A549 treated with dexamethasone at 1 μM for 4 hours (cell line): ENCODE measurements at places on chromosomes 2 and 18. TPM values are rescaled to one million over a fixed set of nuclear protein-coding genes. Genes with fewer than 3 reads are reported as not detected.

KIAA2012 gene
- not detected in 5 replicates for total RNA-seq

PUM2 gene
- total RNA-seq: 34.0 to 55.2 TPM (median 49.5 TPM) in 5 replicates

PLB1 gene
- 1.1 to 3.1 TPM (median 2.6 TPM) in 5 replicates for total RNA-seq

SNRNP27 gene
- 41.6 to 69.3 TPM (median 49.1 TPM) in 5 replicates for total RNA-seq

ALPI gene
- total RNA-seq: 0.02 to 0.05 TPM (median 0.04 TPM) in 3 of 5 replicates, not detected in the others

INHA gene
- 0.35 to 0.47 TPM (median 0.38 TPM) in 5 replicates for total RNA-seq

AAMP gene
- 117 to 194 TPM (median 124 TPM) in 5 replicates for total RNA-seq

ZNF396 gene
- 0.58 to 0.75 TPM (median 0.64 TPM) in 5 replicates for total RNA-seq

DES gene
- 0.38 to 0.47 TPM (median 0.45 TPM) in 5 replicates for total RNA-seq

CHST10 gene
- 14.2 to 16.3 TPM (median 14.5 TPM) in 5 replicates for total RNA-seq

EPG5 gene
- total RNA-seq: 3.3 to 4.9 TPM (median 4.1 TPM) in 5 replicates

CRYGC gene
- total RNA-seq: not detected in 5 replicates

ZFP36L2 gene
- total RNA-seq: 33.0 to 52.6 TPM (median 46.5 TPM) in 5 replicates

NFATC1 gene
- 4.7 to 7.3 TPM (median 6.8 TPM) in 5 replicates for total RNA-seq

NT5C1B gene
- total RNA-seq: not detected in 5 replicates

CCDC88A gene
- total RNA-seq: 18.4 to 28.2 TPM (median 23.7 TPM) in 5 replicates

SRD5A2 gene
- 0.02 to 0.05 TPM (median 0.02 TPM) in 5 replicates for total RNA-seq

ACMSD gene
- total RNA-seq: not detected in 5 replicates

UNC50 gene
- total RNA-seq: 42.4 to 45.7 TPM (median 43.2 TPM) in 5 replicates

NHEJ1 gene
- total RNA-seq: 16.7 to 18.7 TPM (median 17.5 TPM) in 5 replicates

CYRIA gene
- 0.31 to 0.58 TPM (median 0.46 TPM) in 5 replicates for total RNA-seq
